ENCODE measurements at places on chromosomes 5 and 9. TPM values are rescaled to one million over a fixed set of nuclear protein-coding genes. Genes with fewer than 3 reads are reported as not detected.

- DNase-seq, result no peak
Measured at GRCh38 chr5:168646335-168646734, 67.2 kb upstream of the PANK3 start.

DNA sequence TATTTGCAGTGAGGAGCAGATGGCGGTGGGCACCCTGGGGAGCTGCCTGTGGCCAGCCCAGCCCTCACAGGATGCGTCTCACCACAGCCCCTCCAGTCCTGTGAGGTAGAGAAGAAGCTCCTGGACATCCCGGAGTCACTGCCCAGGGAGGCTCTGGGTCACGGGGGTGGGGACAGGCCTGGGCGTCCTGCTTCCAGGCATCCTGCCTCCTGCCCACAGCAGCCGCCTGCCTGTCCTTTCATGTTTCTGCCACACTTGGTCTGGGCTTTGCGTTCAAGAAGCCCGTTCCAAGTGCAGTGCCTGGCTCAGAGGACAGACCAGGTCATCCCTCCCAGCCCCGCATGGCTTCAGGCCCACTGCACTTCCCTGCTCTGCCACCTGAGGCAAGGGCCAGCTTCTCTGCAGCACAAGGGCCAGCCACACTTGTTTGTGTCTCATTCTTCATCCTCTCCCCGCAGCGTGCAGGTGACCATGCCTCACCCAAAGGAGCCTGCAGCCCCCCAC, 38.2 kb downstream of the ZDHHC11B start:
- DNase-seq, result peak; percentile 43

GRCh38 chr9:134063571-134064450, 4.0 kb downstream of the BRD3 start:
- DNase-seq, result peak; percentile 53

DNA sequence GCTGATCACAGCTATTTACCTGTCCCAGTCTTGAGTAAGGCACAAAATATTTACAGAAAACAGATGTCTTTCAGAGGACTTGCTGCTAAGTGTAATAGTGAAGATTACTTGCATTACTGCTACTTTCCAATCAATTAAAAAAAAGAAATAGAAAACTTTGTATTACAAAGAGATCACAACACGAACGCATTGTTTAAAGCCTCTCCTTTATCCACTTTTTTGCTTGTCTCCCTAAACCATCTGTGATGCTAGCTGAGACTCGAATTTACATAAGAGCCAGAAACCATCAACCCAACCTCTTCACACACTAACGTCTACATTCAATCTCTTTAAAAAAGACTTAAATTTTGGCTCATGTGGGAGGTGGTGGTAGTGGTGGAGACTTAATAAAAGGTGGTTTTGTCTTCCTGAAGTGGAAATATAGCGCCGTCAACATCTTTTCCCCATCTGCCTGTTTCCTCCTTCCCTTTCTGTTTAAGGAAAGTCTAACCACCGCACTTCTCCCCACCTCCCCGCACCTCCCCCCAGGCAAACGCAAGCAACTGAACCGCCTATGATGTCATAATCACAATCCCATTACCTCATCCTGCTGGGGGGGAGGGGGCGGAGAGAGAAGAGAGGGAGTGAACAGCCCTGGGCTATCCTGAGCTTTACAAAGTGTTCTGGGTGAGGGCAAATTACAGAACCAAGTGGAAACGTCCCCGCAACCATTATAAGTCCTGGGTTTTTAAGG, 948 bp upstream of the FAM53C start:
- peak; percentile 85 for DNase-seq

DNA sequence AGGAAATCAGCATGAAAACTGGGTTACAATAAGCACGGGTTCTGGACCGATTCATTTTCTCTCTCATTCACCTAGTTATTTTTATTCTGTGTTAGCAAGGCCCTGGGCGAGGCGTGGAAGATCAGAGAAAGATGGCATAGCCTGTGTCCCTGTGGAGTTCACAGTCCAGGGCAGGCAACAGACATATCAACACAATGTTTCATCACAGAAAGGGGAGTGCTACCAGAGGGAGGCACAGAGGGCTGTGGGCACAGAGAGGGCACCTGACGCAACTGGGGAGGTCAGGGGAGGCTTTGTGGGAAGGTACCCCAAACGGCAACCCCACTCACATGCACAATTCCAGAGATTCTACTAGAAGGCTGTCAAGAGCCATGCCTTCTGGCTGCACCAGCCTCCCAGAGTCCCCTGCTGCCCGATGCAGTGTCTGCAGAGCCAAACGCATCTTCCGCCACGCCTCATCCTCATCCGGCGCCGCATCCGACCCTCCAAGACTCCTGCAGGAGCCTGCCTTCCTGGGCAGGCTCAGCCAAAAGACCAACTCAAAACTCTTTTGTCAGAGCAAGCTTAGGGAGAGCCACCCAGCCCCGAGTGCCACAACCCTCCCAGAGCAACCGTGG, 1.4 kb downstream of the FAM193B start:
- peak; percentile 69 for DNase-seq

DNA sequence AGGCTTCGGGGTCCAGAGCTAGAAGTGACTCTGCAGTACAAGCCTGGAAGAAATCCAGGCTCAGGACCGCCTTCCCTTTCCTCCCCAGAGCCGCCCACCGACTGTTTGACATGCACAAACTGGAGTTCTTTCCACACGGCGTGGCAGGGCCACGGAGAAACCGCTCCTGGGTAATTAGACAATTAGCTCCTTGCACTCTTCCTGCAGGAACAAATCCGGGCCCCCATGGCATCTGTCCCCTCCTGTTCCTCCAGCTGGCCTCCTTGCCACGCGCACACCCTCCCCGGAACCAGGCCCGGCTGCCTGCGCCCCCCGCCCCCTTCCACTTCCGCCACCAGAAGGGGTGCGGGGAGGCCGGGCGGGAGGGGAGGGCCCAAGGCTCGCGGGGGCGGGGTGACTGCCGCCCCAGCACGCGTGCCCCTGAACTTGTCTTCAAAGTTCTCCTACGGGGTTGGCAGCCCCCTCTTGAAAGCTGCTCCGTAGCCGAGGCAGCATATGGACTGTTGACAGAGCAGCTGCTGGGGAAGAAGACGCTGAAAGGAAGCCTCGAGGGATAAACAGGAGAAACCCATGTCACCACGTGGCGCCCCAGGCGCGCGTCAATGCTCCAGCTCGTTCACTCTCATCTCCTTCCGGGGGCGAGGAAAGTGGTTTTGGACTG, 74.3 kb downstream of the SEC61B start:
- DNase-seq, result peak; percentile 60

DNA sequence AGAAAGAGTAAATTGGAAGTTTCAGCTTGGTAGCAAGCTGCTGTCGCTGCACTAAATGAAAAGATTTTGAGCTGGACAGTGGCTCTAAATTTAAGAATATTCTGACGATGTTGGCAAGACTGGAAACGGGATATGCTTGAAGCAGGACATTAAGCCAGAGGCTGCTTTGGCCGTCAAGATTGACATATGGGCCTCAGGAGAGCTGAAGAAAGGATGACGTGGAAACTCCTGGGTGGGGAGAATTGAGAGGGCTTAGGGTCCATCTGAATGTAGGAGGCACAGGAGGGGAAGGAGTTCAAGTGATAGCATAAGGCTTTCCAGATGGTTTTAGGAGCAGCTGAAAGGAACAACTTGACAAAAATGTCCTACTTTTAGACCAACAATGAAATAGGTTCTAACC, 108.9 kb downstream of the PAPPA start:
- no peak for DNase-seq

GRCh38 chr9:132238992-132239391, 77.1 kb downstream of the NTNG2 start:
- DNase-seq, result peak; percentile 29

GRCh38 chr9:132898051-132898450, 19.4 kb downstream of the SPACA9 start:
- no peak for DNase-seq

DNA sequence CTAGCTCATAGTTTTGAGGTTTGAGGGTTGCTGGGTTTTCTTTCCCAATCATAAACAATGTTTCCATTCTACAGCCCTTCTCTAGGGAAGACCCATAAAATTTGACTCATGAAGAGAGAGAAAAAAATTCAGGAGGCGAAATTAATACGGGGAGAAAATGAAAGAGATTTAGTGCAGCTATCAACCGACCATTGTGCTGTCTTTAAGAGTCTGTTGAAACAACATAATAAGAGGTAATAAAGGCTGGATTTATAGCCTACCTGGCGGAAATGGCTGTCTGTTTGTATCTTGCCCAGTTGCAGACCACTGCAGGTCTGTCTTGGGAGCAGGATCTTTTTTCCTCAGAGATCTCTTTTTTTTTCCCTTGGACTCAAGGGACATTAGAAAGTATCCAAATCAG, 66.9 kb downstream of the TLR4 start:
- no peak for DNase-seq

GRCh38 chr5:107373549-107374263, 297.0 kb downstream of the EFNA5 start:
- no peak for DNase-seq

DNA sequence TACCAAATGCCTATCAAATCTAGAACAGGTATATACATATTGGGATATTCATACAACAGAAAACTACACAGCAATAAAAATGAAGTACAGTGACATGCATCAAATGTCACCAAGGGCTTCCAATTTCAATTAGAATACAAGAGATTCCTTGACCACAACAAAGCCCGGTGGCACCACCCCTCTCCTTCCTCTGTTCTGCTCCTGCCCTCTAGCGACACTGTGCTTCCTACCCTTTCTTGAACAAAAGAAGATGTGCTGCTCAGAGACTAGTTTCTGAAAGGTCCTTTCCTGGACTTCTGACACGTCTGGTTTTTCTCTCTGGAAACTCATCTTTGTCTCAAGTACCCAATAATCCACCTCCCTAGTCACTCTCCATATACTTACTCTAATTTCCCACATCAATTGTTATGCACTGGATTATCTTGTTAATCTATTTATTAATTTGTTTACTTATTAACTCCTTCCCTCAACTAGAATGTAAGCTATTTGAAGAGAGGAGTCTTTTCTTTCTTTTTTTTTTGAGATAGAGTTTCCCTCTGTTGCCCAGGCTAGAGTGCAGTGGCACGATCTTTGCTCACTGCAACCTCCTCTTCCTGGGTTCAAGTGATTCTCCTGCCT, 70.4 kb upstream of the CTSV start:
- peak; percentile 61 for DNase-seq

DNA sequence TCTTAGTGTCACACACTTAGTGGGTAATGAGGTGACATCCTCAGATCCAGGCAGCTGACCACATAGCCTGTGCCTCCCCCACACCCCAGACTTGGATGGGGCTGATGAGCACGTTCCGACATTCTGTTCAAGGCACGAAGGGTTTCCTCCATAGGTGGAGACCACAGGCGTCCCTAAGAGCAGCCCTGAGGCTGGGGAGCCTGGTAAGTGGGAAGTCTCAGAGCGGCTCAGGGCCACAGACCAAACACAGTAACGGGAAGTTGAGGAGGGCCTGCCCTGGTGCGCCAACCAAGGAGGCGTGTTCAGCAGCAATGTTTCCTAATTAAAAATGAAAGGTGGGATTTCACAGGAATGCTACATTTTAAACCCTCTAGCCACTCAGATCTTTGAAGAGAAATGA, 102.3 kb upstream of the PHYKPL start:
- no peak for DNase-seq

GRCh38 chr5:158869092-158869491, 230.6 kb downstream of the EBF1 start:
- peak; percentile 36 for DNase-seq

DNA sequence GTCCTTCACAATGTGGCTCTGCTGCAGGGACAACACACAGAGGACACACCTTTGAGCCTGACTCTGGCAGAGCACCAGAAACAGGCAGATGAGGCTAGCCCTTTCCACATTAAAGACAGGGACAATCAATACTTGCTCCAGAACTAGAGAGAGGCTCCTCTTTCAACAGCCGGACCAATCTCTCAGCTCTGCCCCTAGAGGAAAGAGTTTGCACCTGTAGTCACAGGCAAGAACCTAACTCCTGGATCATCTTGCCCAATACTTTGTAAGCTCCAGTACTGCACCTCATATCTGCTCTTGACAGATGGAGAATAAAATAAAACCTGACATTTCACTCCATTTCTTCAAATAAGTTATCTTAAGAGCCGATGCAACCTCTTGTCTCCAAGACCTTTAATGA, 52.1 kb downstream of the EPB41L4A start:
- DNase-seq, result peak; percentile 57

DNA sequence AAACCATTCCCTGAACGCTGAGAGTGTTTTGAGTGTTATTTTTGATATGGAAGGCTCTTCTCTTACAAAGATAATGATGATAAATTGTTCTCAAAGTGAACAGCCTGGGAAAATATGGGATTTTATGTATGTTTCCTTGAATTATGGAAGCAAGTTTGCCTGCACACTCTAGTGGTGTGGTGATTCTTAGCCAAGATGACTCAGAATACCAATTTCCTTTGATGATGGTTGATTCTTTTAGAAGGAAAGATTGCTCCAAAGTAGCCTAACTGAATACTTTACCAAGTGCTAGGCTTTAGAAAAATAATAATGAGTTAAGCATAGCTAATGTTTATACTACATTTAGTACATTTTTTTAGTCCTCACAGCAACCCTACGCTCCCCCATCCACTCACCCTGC, 243.4 kb downstream of the EBF1 start:
- no peak for DNase-seq

- no peak for DNase-seq
Measured at GRCh38 chr5:170342153-170342725, 44.7 kb upstream of the LCP2 start.

DNA sequence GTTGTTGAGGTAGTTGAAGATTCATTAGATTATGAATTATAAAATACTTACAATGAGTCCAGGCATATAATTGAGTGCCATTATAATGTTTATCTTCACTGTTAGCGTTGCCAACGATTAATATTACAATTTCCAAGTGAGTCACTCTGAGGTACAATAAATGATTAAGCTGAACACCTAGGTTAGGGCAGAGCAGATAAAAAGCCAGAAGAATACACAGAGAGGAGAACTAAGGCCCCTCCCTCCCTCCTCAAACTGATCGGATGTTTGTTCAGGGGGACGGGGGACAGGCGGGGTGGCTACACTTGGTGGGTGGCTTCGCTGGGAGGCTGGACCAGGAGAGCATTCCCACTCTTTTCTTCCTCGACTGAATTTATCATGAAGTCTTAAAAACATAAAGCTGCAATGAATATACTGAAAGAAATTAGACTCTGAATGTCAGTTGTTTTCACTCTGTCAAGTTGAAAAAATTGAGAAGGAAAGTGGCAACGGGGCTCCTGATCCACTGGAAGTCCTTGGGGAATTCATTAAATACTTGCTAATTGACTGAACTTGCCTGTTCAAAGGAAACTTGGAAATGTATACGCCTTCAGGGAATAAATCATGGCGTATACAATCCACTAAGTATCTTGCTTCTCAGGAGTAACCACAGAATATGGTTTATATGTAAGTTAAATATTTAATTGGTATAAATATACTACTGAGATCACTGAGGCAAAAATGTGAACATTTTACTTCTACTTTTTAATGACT, 198.1 kb downstream of the TSSK1B start:
- DNase-seq, result no peak

INSYN2B gene
- total RNA-seq, result not detected

TRAF1 gene
- 1.4 TPM for total RNA-seq

ESM1 gene
- total RNA-seq, result not detected

JAKMIP2 gene
- total RNA-seq, result 1.7 TPM

IFNE gene
- not detected for total RNA-seq

MAMDC2 gene
- 5.4 TPM for total RNA-seq

C5orf58 gene
- total RNA-seq, result 4.3 TPM

MELK gene
- total RNA-seq, result 71.4 TPM

NKD2 gene
- total RNA-seq, result 4.9 TPM

Measured in H7 (cell line).